ENCODE measurements at places on chromosomes 7 and 10.

DNA sequence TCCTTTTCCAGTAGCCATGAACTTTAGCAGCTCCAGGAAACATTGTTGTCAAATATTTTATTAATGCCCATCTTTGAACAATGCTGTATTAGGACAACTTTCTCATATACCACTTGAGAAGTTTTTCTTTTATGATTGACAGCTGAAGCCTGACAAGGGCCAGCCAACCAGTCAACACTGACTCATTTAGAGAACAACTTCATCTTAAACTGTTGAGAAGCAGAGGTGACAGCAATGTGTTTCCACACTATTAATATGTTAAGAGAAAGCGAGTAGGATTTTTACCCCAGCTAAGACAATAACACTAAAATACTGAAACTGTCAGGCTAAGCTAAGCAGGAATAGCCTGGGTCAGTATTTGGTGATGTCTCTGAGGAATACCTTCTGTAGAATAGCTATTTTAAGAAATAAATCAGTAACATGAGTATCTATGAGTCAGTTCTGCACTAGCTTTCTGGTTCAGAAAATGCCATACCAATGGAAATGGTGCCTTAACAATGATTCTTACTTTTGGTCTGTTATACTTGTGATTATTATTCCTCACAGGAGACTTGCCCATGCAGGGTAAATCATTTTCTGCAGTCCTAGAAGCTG, 168.8 kb upstream of the POT1 start:
- DNase-seq: no peak

DNA sequence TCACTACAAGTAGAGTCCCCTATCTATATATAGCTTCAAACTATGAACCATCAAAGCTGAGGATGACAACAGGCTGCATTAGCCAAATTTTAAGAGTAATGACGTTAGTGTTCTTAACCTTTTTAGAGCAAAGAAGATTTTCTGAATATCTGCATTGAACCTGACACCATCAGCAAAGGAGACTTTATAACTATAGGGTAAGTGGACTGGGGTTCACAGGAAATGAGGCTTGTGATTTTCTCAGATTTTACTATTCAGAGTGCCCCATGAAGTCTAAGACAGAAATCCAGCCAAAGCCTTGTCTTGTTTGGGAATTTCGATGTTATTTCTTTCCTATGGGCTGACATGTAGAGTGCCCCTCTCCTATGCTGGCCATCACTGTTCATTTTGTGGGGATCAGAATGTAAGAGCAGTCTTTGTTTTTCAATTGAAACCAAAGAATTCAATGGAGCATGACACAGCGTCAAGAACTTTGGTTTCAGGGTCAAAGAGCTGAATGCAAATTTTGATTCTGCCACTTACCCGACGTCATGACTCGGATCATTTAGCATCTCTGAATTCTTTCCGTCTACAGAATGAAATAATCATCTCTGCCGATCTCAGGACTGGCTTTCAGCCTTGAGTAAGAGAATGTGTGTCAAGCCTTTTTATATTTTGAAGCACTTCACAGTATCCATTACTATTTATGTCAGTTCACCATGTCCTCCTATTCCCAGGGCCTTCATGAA, 52.7 kb downstream of the DENND11 start:
- DNase-seq: no peak

- no peak for DNase-seq
Observed at GRCh38 chr10:69492746-69493462, 41.6 kb downstream of the TSPAN15 start.

- no peak for DNase-seq
Observed at GRCh38 chr7:78301407-78301806, 502.8 kb downstream of the PHTF2 start.

DNA sequence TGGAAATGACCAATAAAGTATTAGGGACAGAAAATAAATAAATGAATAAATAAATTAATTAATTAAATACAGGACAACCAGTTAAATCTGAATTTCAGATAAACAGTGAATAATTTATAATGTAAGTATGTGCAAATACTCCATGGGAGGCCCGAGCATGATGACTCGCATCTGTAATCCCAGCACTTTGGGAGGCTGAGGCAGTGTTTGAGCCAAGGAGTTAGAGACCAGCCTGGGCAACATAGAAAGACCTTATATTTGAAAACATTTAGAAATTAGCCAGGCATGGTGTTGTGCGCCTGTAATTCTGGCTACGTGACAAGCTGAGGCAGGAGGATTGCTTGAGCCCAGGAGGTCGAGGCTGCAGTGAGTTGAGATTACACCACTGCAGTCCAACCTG, 123.7 kb downstream of the CUL2 start:
- no peak for DNase-seq

- no peak for DNase-seq
Observed at GRCh38 chr7:8161364-8161828, 100.6 kb downstream of the ICA1 start.

- DNase-seq: no peak
Observed at GRCh38 chr10:21519941-21520436, 5.5 kb downstream of the SKIDA1 start.

GRCh38 chr10:43595739-43596298, 10.4 kb upstream of the ZNF485 start:
- no peak for DNase-seq

DNA sequence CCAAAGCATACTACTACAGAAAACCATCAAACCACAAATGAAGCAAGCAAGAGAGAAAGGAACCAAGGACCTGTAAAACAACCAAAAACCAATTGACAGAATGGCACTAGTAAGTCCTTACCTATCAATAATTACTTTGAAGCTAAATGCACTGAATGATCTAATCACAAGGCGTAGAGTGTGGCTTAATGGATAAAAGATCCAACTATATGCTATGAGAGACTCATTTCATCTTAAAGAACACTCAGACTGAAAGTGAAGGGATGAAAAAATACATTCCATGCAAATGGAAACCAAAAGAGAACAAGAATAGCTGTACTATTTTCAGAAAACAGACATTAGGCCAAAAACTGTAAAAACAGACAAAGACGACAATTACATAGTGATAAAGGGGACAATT, 70.7 kb downstream of the CRPPA start:
- no peak for DNase-seq

DNA sequence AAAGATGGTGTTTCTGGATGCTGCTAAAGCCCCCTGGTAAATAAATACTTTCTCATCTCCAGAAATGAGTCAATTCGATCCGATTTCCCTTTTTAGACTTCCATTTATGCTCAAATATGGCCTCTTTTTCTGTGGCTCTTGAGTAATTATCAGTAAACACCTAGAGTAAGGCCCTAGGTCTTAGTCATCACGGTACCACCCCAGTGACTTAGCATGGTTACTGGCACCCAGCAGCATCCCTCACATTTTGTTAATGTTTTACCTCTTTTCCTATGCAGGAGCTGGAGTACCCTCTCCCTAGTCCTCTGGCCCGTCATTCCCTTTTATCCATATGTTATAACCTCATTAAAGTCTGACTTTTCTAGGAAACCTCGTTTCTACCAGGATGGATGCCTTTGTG, 19.5 kb downstream of the CHN2 start:
- no peak for DNase-seq

GRCh38 chr7:70271617-70272081, 673.4 kb downstream of the AUTS2 start:
- no peak for DNase-seq

- DNase-seq: no peak
Observed at GRCh38 chr10:105073999-105074398, 432.9 kb downstream of the SORCS3 start.

DNA sequence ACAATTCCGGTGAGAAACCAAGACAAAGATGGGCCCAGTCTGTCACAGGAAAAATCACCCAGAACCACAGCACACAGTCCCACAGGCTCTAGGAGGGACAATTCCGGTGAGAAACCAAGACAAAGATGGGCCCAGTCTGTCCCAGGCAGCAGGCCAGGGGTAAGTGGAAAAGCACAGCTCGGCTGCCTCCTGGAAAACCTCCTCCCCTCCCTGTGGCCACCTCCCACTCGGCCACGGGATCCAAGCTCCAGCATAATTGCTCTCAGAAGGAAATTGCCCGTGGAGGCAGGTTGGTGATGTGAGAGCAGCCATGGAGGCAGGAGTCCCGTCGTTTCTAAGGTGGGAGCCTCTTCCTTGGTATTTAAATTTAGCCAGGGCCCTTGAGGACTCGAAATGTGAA, 95.7 kb downstream of the PLXNA4 start:
- DNase-seq: no peak

- no peak for DNase-seq
Observed at GRCh38 chr10:103849880-103850571, 5.3 kb downstream of the SH3PXD2A start.

DNA sequence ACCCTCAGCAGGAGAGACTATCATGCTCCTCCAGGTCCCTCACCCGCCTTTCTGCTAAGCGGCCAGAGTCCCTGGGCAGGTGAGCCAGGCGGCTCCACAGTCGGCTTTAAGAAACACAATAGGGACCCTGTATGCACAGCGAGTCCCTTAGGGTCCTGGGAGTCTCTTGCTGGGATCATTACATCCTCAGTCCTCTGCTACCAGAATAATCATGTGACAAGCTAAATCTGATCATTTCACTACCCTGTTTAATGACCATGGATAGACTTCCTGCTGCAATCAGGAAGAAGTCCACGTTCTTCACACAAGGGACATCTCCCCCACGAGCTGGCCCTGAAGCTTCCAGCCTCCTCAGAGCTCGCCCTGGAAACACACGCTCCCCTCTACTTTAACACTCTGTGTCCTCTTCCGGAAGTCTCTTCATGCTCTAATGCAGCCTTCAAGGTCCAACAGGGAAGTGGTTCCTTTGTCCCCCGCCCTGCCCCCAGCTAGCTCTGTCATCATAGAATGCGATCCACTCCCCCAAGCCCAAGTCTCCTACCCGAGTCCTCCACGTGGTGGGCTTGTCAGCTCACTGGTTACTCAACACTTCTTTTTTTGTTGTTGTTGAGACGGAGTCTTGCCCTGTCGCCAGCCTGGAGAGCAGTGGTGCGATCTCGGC, 101.5 kb downstream of the RNF216 start:
- no peak for DNase-seq

DNA sequence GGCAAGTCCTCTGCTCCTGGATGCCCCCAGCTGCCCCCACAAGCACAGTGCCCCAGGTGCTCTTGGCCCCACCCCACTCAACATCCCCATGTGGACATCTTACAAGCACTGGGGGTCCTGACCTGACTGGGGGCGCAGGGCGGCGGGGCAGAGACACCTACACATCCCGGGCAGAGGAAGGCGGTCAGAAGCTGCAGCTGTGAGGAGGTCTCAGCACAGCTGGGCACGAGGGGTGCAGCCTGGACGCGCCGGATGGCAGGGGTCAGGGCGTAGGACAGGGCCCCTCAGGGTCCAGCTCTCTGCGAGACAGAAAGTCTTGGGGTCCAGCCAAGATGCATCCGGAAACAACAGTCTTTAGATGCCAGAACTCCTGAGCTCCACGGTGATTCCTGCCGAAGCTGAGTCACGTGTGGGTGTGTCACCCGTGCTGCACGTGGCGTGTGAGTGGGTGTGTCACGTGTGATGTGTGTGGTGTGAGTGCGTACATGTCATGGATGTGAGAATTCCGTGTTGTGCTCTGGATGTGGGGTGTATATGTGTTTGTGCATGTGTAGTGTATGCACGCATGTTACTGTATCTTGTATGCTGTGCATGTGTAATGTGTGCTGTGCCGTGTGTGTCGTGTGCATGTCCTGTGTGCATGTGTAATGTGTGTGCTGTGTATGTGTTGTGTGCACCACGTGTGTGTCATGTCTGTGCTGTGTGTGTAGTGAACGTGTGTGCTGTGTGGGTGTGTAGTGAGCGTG, 5.1 kb downstream of the VENTX start:
- DNase-seq: no peak

DNA sequence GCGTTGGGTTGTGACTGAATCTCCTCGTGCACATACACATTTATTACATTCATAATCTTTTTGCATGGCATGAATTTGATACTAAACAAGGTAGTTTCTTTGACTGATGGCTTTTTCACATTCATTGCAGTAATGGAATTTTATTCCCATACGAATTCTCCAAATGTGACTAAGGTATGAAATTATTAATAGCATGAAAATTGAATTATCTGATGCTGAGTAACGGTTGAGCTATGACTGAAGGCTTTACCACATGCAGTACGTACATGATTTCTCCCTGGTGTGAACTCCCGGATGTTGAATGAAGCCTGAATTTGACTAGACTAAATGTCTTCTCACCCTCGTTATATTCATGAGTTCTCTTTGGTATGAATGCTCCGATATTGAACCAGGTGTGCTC, 104.4 kb upstream of the C1GALT1 start:
- no peak for DNase-seq

GRCh38 chr10:131147301-131147975, 164.1 kb downstream of the TCERG1L start:
- no peak for DNase-seq

- DNase-seq: no peak
Observed at GRCh38 chr10:119772334-119772733, 46.5 kb downstream of the INPP5F start.

DNA sequence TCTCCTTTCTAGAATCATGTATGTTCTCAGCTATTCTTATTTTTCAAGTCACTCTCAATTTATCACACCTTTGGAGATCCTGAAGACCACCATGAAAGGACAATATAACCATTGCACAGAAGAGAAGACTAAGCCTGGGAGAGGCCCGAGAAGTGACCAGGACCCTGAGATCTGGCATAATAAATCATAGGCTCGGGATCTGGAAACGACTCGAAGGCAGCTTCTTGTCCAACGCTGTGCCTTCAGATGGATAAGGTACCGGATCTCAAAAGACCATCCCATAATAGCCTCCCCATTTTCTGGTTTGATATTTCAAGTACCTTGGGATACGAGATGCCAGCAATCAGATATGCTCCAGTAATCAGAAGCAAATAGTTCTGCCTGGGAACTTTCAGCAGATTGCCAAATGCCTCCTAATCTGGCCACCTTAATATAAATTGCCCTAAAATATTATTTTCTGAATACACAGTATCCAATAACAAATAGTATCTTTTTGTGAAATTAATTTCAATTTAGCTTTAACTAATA, 179.2 kb upstream of the ZMIZ1 start:
- no peak for DNase-seq

Data from activated naive CD4-positive, alpha-beta T cell (primary cell).